NCI-H2227 treated with DMSO at 0.1 percent for 48 hours (cell line): ENCODE measurements at places on chromosomes 6 and 20.

GRCh38 chr6:155313602-155314091, 637 bp downstream of the TFB1M start:
- DNase-seq = peak; percentile 6

DNA sequence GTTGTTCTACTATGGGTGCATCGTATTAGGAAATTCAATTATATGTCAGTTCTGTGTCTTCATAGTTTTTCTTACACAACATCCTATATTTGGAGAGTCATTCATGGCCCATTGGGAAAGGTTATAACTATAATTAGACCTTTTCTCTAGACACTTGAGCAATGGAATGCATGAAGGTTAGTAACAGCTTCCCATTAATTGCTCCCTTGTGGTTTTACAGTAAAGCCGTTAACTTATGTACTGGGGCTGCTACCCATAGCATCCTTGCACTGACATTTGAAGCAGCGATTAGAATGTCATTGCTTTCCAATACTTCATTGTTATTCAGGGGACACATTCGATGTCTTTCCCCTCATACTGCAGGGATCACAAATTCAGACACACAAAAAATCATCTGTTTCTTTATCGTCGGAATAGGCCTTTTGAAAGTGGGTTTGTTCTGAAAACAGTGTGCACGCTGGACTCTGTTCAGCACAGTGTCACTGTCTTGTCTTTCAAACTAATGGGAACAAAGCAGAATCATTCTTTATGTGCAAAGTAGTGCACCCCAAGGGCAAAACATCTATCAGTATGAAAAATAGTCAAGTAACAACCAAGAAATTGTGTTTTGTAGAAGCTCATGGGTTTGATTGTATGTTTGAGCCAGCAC, 634.3 kb upstream of the MAP3K7 start:
- DNase-seq = no peak

DNA sequence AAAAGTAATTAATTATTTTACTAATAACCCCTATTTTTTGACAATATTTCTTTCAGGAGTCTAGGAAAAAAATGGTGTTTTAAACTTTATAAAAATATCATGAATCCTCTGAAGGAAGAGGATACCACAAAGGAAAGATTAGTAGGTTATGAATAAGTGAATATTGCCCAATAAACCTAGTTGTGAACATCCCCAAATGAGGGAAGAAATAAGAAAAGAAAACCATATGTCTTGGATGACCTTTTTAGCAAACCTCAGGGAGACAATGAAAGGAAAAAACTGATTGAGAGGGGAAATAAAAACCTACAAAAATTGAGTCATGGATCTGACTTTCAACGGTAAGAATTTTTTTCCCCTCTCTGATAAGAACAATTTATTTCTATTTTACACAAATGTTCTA, 34.4 kb downstream of the TENT5A start:
- DNase-seq = no peak

GRCh38 chr20:43781215-43781614, 54.4 kb upstream of the GTSF1L start:
- no peak for DNase-seq

- DNase-seq = no peak
Measured at GRCh38 chr6:96940322-96940721, 15.8 kb downstream of the KLHL32 start.

- DNase-seq = peak; percentile 9
Measured at GRCh38 chr6:75266716-75267291, 17.8 kb downstream of the TMEM30A start.

GRCh38 chr20:15890407-15890982, 682.8 kb downstream of the KIF16B start:
- no peak for DNase-seq

- no peak for DNase-seq
Measured at GRCh38 chr6:134920422-134920821, 29.5 kb downstream of the ALDH8A1 start.

- no peak for DNase-seq
Measured at GRCh38 chr6:170537329-170537728, 15.8 kb downstream of the PSMB1 start.

GRCh38 chr20:57071283-57071731, 195.1 kb downstream of the BMP7 start:
- DNase-seq = no peak

- no peak for DNase-seq
Measured at GRCh38 chr6:130776287-130776925, 50.8 kb upstream of the SMLR1 start.

- no peak for DNase-seq
Measured at GRCh38 chr20:11511821-11512220, 405.9 kb upstream of the BTBD3 start.

GRCh38 chr20:38001173-38001875, 31.9 kb downstream of the TTI1 start:
- DNase-seq = no peak

DNA sequence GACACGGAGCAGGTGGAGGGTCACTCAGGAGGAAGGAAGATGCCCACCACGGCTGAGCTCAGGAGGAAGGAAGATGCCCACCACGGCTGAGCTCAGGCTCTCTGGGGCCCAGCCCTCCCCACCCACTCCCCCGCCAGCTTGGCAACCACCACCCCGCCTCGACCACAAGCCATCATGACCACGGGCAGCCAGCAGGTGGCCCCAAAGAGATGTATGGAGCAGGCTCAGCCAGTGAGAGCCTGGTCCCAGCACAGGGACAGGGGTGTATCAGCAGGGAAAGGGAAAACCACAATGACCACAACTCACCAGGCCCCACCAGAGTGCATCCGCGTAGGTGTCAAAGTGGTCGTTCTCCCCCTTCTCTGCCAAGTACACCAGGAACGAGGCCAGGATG, 30.4 kb downstream of the KCNQ2 start:
- no peak for DNase-seq

DNA sequence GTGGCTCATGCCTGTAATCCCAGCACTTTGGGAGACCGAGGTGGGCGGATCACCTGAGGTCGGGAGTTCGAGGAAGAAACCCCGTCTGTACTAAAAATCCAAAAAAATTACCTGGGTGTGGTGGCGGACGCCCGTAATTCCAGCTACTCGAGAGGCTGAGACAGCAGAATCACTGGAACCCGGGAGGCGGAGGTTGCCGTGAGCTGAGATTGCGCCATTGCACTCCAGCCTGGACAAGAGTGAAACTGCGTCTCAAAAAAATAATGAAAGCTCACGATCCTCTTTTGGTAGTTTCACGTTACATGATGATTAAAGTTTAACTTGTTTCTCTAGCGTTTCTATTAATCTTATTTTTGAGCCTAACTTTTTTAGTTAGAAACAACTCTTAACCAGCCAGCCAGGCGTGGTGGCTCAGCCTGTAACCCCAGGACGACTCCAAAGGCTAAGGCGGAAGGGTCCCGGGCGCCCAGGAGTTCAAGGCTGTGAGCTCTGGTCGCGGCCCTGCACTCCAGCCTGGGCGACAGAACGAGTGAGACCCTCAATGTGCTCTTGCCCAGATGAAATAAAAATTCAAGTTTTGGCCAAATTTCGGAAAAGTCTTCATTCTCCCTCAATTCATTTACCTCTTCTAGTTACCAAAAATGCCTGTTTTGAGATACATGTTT, 1.2 kb upstream of the WRNIP1 start:
- DNase-seq = peak; percentile 52

- DNase-seq = no peak
Measured at GRCh38 chr6:168300975-168301647, 18.5 kb downstream of the DACT2 start.

- DNase-seq = no peak
Measured at GRCh38 chr20:6636209-6637159, 131.0 kb upstream of the BMP2 start.

- DNase-seq = no peak
Measured at GRCh38 chr6:17161076-17161475, 59.2 kb downstream of the STMND1 start.

- DNase-seq = no peak
Measured at GRCh38 chr6:4853349-4853748, 77.1 kb downstream of the CDYL start.

- DNase-seq = no peak
Measured at GRCh38 chr6:12529364-12530019, 187.1 kb upstream of the PHACTR1 start.

- DNase-seq = no peak
Measured at GRCh38 chr6:91708534-91708933, 1121.7 kb upstream of the MAP3K7 start.

GRCh38 chr20:57438552-57438951, 47.4 kb downstream of the RBM38 start:
- no peak for DNase-seq

- DNase-seq = peak; percentile 12
Measured at GRCh38 chr20:571754-572441, 28.3 kb upstream of the CSNK2A1 start.

DNA sequence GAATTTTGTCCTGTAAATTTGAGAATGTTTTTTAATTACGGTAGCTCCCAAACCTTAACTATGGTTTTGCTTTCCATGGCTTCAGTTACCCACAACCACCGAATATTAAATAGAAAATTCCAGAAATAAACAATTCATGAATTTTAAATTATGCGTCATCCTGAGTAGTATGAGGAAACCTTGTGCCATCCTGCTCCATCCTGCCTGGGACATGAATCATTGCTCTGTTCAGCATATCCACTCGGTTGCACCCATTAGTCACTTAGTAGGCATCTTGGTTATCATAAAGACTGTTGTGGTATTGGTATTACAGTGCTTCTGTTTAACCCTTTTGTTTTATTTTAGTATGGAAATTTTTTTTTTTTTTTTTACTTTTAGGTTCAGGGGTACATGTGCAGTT, 39.7 kb downstream of the KCNS1 start:
- DNase-seq = no peak

- DNase-seq = no peak
Measured at GRCh38 chr6:79180052-79180451, 54.4 kb downstream of the HMGN3 start.

DNA sequence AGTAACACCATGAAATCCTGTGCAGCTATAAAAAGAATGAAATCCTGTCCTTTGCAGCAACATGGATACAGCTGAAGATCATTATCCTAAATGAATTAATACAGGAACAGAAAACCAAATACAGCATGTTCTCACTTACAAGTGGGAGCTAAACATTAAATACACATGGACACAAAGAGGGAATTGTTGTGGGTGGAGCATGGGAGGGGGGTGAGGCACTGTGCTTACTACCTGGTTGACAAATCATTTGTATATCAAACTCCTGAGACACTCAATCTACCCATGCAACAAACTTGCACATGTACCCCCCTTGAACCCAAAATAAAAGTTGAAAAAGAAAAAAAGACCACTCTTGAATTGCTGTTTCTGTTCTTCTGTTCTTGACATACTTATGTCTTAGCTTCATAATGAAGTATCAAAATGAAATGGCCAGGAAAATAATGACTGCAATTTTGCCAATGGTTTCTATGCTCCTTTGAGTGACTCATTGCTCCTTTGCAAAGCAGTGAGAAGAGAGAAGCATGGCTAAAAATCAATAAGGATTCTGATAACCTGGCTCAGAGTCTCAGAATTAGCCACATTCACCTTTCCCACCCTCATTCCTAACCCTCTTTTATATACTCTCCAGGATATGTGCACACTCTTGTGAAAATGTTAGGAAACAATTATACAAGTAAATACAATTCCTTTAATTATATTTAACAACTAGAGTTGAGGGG, 71.0 kb downstream of the CYP39A1 start:
- DNase-seq = no peak

DNA sequence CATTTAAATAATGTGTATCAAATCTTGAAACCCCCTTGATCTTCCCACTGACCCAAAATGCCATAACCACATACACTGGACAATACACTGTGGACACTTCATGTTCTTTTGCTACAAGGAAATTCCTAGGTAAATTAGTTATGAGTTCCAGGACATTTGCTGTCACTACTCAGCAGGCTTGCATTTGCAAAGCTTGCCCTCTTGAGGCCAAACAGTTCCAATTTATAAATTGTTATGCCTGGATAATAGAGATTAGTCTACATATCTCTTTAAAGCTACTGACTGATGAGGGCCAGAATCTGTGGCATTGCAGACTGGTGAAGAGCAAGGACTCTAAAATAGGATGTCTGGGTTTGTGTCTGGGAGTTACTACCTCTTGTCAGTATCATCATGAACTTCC, 17.4 kb upstream of the RAB32 start:
- no peak for DNase-seq
